NCI-H2029 (cell line): ENCODE measurements at places on chromosomes 5 and 9.

- DNase-seq: no peak
Observed at GRCh38 chr9:72574156-72574810, 52.9 kb downstream of the TMC1 start.

- DNase-seq: no peak
Observed at GRCh38 chr9:37446401-37446800, 18.8 kb downstream of the ZBTB5 start.

DNA sequence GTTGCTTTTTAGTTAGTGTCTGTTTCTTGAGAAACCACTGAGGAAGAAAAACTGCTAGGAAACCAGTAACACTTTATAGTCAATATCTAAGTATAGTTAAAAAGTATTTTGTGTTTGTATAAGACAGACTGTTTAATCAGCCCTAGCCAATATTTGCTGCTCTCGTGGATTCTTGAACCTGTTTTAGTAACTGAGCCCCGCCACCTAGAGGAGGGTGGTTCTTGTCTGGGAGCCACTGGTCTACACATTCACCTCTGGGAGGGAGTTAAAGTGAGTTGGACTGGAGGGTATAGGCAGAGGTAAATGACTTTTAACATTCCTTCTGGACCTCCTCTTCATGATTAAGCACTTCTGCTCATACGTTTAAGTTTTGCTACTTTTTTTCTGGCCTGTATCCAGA lies 117.2 kb downstream of the SPATA31D1 start:
- no peak for DNase-seq

GRCh38 chr5:78505860-78506259 lies 142.7 kb downstream of the LHFPL2 start:
- DNase-seq: no peak

- no peak for DNase-seq
Observed at GRCh38 chr5:128304088-128304487, 220.5 kb downstream of the SLC12A2 start.

DNA sequence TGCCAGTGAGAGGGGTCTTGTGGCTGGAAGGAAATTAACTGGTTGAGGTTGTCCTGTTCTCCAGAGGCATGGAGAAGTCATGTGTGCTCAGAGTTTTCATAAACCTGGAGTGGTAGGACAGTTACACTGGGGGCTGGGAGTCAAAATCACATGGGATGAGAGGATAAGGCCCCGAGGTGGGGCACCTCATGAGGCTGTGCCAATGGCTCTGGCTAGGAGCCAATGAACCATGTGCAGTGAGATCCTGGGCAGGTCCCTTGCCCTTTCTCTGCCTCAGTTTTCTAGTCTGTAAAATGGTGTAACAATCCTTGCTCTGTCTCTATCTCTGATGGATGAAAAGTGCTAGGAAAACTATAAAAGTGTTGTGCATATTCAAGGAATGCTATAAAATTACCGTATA lies 7.0 kb upstream of the SYNPO start:
- no peak for DNase-seq

DNA sequence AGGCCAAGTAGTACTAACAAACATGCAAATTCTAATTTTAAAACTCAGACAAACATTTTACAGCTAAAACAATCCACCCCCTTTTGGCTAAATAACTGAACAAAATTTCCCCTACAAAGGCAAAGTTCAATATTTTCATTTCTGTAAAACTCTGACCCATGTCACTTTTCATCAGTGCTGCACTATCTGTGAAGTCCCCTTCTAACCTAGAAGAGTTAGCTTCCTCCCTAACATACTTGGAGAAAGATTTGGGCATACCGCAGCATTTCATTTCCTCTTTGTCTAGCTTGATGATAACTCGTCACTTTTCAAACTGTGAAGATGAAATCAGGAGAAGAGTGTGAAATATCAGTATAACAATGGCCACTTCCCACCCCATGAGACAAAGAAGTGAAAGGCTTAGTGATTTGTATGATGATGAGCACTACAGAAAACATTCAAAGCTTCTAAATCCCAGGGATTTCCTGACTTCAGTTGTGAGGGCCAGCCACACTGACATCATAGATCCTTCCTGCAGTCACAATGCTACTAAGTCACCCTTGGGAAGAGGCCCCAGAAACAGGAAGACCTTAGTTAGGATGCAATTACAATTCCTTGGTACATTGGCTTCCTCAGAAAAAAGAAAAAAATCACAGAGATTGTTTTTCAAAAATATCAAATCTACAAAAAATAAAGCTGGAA lies at the start of gene FAM81B:
Gene FAM81B, plus strand, starts transcription at position 555 of the 681 bp plus-strand sequence. Its CDS starts 24 bp downstream, at position 579.
- DNase-seq: no peak

- DNase-seq: no peak
Observed at GRCh38 chr5:17056141-17056631, 120.1 kb upstream of the MYO10 start.

GRCh38 chr5:143435210-143435657 lies 31.7 kb upstream of the NR3C1 start:
- DNase-seq: no peak

- no peak for DNase-seq
Observed at GRCh38 chr5:27995867-27996266, 957.5 kb upstream of the CDH9 start.

DNA sequence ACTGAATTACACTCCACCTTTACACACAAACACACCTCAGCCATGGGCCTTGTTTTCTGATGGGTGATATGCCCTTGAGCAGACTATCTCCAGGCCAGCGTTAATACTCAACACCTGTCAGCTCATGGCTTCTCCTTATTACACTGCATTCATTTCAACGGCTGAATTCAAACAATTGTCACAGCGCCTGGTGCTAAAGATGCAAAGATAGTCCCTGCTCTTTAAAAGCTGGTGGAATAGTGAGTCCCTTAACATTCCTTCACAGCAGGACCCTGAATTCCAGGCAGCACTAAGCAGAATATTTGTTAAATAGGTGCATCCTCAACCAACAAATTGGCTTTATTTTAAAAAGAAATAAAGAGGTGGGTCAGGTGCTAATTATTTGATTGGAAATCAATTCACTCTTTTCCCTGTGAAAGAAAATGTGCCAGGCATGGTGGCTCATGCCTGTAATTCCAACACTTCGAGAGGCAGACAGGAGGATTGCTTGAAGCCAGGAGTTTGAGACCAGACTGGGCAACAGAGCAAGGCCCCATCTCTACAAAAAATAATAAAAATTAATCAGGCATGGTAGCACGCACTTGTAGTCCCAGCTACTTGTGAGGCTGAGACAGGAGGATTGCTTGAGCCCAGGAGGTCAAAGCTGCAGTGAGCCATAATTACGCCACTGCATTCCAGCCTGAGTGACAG lies 155.7 kb upstream of the EFNA5 start:
- DNase-seq: no peak

DNA sequence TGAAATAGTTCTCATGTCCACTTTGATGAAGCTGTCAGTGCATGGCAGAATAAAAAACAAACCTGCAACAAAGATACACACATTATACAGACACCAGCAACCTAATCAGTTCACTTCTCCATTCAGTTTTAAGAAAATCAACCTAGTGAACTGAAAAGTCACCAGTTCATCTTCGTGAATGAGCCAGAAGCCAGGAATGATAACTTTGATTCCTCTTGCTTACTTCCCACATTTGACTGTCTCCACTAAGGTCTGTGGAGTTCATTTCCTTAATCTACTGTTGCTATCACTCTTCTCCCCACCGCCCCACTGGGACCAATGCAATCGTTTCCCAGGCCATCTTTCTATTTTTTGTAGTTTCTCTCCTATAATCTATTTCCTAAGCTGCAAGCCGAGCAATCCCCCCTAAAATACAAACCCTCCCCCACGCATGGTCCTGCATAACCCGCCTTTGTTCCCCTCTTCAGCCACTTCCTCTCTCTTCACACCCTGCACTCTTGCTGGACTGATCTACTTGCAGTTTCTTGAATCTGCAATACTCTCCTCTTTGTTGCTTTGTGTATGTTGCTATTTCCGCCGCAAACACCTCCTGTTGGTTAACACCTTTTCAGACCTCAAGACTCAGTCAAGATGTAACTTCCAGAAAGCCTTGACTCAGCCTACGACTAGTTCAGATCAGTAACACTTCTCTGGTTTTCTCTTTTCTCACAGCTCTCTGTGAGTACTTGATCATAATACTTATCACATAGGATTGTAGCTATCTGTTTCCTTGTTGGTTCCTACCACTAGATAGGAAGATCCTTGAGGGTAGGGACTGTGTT lies 16.6 kb downstream of the STOM start:
- no peak for DNase-seq

GRCh38 chr9:88216126-88216995 lies 78.1 kb upstream of the SPATA31C2 start:
- DNase-seq: no peak

DNA sequence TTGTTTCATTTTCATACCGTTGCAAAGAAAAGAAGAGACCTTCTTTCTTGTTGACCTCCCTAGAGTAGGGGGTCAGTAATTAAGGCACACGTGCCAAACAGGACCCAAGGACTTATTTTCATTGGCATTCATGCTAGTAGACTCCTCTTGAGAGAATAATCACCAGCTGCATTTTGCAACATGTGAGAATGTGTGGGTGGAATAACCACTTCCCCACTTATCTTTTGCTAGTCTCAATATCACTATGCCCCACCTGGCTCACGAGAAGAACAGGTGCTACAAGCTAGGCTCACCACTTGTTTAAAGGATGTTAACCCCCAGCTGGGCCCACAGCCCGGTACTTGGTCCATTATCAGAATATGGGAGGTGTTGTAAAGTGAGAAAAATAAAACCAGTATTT lies 460.7 kb upstream of the MEF2C start:
- DNase-seq: peak; percentile 81

- no peak for DNase-seq
Observed at GRCh38 chr9:136808075-136808805, 492 bp downstream of the RABL6 start.

- no peak for DNase-seq
Observed at GRCh38 chr9:26334706-26335105, 557.9 kb downstream of the CAAP1 start.

GRCh38 chr9:75269197-75269596 lies 180.9 kb downstream of the OSTF1 start:
- DNase-seq: no peak

- no peak for DNase-seq
Observed at GRCh38 chr5:22258139-22258538, 595.0 kb downstream of the CDH12 start.

GRCh38 chr5:41406424-41406823 lies 104.0 kb downstream of the PLCXD3 start:
- DNase-seq: no peak

GRCh38 chr5:31194468-31194813 lies 955 bp downstream of the CDH6 start:
- no peak for DNase-seq

- DNase-seq: no peak
Observed at GRCh38 chr9:109737295-109737694, 42.7 kb upstream of the PALM2AKAP2 start.

DNA sequence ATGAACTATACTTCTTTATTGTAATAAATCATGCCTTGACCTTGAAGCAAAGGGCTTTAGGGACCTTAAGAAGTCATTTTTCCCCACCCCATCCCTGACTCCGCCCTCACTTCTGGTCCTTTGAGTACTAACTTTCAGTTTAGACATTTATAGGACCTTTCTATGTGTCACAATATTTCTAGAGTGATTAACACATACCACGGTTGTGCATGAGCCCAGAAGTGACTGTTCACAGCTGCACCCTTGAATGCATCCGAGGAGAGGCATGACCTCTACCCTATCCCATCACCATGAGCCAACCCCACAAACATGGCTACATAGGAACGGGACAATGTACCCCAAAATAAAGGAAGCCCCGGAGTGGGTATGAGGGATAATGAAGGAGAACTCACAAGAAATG lies 160.3 kb downstream of the HSD17B3 start:
- DNase-seq: no peak

DNA sequence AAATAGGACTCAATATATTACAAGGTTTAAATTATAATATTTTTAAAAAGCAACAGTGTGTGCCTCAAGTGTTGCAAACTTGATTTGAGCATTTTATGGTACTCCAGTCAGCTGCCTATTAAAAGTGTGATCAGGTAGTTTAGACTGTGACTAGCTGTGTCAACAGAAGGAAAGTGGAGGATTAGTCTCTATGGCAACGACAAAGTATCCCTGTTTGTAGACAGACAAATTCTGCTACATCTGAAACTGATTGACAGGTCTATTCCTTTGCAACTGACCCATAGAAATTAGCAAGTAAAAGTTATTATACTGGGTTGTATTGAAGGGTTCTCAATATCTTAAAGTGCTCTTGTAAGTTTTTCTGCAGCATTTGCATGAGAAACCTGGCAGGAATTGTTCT lies 249.8 kb upstream of the ARRDC3 start:
- DNase-seq: no peak

DNA sequence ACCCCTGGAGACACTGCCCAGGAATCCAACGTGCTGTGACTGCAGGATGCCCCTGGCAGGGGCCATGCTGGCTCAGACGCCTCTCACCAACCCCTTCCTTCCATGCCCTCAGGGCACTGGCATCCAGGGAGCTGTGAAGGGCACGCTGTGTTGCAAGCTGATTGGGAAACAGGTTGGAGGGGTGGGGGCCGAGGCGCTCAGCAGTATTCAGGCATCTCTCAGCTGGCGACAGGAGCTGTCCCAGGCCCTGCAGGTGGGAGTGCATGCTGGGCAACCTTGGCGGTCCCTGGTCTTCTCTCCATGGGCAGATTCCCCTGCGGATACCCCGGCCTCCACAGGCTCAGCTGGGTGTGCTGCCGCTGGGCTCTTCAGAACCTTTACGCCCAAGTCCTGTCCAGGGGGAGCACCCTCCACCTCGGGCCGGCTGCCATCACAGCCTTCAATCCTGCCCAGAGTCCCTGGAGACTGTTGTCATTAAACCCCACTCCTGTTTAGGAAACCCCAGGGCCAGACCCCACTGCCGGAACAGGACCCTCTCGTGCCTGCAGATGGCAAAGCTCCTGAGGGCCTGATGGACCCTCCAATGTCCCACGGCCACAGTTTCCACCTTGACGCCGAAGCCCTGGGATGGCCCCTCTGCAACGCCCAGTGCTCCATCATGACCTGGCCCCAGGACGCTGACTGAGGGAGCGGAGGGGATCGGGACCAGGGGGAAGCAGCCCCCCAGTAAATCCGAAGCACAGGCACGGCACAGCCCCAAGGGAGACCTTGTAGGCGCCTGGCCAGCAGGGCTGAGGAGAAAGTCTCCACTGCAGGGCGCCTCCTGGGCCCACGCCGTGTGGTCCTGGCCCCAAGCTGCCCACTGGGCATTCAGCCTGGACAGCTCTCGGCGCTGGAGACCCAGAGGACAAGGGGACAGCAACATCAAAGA lies 9.3 kb downstream of the TPPP start:
- DNase-seq: no peak

DNA sequence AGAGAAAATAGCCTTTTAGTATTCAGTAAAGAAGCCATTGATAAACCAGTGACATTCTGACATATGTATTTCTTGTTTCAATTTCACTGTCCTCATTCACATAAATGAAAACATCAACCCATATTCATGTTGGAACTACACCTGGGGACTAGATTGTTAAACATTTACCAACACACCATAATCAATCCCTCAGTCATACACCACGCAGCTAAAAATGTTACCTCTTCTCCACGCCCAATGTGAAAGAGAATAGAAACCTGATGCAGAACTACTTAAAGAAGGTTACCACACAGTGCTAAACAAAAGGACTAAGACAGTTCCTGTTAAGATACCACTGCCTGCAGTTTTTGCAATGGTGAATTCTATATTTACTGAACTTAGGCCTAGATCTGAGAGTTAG lies 518.9 kb downstream of the PRELID2 start:
- no peak for DNase-seq
